NCI-H1694 (cell line): ENCODE measurements at places on chromosomes 6 and 20.

DNA sequence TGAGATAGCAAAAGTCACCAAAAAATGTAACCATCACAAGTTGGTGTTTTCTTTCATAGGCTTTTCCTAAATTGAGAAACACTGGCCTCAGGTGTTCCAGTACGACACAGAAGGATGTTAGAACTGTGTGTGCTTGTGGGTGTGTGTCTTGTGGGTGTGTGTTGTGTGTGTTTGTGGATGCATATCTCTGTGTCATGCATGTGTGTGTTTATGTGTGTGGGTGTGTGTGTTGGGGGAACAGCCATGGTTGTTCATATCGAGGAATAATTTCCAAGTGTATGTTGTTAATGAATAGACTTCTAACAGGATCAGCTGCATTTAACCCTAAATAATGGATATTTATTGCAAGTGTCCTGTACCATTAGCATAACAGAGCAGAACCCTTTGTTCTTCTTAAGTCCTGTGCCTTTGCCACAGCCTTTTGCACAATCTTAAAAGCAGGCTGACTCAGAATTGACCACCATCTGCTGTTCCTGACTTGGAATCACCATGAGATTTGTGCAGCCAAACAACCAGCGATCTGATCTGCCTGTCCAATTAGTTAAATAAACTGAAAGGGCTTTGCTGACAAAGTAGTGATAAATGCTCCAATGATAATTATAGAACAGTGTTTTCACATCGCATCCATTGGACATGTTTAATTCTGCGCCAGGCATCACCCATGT lies 7.6 kb downstream of the CD93 start:
- DNase-seq: no peak

DNA sequence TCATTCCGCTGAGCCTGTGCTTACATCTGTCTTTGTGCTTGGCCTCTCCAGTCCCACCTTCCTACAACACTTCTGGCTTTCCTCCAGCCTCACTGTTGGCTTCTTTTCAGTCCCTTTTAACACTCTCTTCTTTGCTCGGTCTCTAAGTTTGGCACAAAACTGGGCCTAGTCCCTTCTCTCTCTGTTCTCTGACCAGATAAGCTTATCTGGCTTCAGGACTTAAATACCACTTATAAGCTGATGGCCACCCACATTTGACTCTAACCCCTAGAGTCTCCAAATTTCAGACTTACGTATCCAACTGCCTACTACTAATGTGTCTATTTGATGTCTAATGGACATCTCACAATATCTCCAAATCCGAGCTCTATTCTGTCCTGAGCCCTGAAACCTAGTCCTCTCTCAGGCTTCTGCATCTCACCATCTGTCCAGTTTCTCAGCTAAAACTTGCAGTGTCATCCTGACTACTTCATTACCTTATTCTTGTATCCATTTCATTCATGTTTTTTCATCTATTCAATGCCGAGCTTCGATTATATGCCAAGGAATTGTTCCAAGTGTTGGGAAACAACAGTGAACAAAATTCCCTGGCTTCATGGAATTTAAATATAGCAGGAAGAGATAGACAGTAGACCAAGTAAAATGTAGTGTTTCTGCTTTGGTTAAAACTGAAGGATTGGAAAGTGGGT lies 40.1 kb downstream of the TBPL1 start:
- no peak for DNase-seq

DNA sequence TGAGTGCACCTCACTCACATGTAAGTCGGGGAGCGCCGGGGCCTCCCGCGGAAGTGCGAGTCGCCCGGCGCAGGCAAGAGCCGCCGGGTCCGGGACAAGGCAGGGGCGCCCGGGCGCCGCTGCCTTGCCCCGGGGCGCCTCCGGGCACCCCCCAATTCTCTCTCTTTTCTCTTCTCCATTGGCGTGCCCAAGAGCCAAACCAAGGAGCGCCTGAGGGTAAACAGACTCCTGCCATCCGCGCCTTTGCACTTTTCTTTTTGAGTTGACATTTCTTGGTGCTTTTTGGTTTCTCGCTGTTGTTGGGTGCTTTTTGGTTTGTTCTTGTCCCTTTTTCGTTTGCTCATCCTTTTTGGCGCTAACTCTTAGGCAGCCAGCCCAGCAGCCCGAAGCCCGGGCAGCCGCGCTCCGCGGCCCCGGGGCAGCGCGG lies 36.8 kb downstream of the GNAS start:
- no peak for DNase-seq

GRCh38 chr20:19336631-19337030 lies 124.2 kb downstream of the SLC24A3 start:
- DNase-seq: no peak

DNA sequence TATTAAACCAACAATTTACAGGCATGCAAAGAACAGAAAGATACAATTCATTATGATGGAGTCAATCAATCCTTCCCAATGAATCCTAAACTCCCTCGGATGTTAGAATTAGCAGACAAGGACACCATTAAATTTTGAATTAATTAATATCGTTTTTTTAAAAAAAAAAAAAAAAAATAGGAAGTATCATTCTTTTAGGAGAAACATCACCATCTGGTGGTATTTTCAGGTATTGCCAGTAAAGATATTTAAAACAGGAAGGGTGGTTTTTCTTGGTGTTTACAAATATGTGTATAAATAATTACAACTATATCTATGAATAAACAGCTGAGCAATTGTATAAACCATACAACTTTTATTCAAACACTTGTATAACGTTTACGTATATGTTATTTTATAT lies 564.4 kb downstream of the HAO1 start:
- peak; percentile 12 for DNase-seq

DNA sequence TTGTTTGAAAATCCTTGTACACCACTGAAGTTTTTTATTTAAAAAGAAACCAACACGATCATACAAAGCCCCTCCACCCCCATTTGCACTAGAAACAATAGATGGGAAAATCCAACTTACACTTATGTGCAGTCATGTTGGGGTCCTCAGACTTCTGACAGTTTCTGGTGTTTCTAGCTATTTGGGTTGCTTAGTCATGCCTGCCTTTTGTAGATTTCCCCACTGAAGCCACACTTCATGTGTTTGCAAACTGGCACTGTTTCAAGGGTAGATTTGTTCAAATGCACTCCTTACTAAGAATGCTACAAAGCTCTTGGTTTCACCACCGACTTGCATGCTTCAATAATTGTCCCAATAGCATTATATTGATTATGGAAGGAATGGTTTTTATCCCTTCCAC lies 1.5 kb downstream of the SH3BGRL2 start:
- no peak for DNase-seq

DNA sequence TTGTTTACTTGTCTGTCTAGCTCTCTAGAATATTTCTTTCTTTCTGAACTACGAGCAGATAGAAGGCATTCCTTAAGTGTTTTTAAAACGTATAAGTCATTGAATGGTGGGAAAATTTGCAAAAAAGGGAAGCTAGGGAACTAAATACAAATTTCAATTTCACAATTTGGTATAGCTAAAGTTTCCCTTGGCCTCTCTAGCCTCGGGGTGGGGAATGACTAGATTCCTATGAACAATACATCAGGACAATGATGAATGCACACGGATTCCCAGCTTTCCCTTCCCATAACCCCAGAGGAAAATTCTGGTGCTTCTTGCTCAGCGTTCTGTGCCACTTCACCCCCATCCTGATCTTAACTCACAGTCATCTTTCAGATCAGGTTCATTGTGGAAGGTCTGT lies 113.3 kb upstream of the ASF1A start:
- no peak for DNase-seq
